ENCODE measurements at places on chromosomes 16 and 17.

GRCh38 chr17:29119265-29119664 is 60.9 kb downstream of the MYO18A start:
- DNase-seq, result no peak

- DNase-seq, result peak; percentile 33
Observed at GRCh38 chr16:56824331-56824730, 40.7 kb upstream of the SLC12A3 start.

- no peak for DNase-seq
Observed at GRCh38 chr17:38510421-38511149, 82.3 kb downstream of the ARHGAP23 start.

GRCh38 chr16:47036201-47036600 is 62.7 kb upstream of the DNAJA2 start:
- no peak for DNase-seq

Data from NCI-H1092 (cell line).